Activated naive CD4-positive, alpha-beta T cell treated with anti-CD3 and anti-CD28 coated beads, Interleukin-2, amount 50 U/mL, for 72 hours (primary cell): ENCODE measurements at places on chromosomes 3 and 15.

DNA sequence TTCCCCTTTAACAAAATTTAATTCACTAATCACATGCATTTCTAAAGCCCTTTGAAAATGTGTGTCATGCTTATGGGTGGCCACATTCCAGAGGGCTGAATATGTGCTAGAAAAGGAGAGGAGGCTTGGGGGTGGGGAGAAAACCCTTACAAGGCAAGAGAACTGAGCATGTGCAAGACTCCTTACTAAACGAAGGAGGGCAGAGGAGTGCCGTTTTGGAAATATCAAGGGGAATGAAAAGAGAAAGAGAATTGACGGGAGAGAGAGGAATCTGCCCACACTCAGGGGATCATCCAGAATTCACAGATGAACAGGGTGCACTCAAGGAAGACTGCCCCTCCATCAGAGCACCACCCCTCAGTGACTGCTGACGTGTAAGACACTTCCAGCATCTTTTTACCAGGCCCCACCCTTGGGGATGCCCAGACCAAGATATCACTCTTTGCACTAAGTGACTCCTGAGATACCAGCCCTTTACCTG is 37.9 kb upstream of the TSC22D2 start:
- DNase-seq: no peak

GRCh38 chr3:173688216-173688842 is 290.8 kb downstream of the NLGN1 start:
- no peak for DNase-seq

GRCh38 chr3:11523572-11524101 is 120.1 kb downstream of the VGLL4 start:
- no peak for DNase-seq

GRCh38 chr3:132625613-132626012 is 28.5 kb downstream of the ACKR4 start:
- no peak for DNase-seq
